ENCODE measurements at places on chromosomes 5 and 9.

GRCh38 chr5:171149772-171150171 lies 159.3 kb upstream of the TLX3 start:
- no peak for DNase-seq

DNA sequence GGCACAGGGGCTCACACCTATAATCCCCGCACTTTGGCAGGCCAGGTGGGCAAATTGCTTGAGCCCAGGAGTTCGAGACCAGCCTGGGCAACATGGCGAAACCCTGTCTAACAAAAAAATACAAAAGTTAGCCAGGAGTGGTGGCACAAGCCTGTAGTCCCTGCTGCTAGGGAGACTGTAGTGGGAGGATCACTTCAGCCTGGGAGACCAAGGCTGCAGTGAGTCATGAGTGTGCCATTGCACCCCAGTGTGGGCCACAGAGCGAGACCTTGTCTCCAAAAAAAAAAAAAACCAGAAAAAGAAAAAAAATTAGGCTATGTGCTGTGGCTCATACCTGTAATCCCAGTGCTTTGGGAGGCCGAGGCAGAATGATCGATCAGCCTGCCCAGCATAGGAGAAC lies 58.5 kb upstream of the EIF4EBP3 start:
- DNase-seq, result no peak

GRCh38 chr5:50663636-50664035 lies 2.8 kb upstream of the PARP8 start:
- no peak for DNase-seq

DNA sequence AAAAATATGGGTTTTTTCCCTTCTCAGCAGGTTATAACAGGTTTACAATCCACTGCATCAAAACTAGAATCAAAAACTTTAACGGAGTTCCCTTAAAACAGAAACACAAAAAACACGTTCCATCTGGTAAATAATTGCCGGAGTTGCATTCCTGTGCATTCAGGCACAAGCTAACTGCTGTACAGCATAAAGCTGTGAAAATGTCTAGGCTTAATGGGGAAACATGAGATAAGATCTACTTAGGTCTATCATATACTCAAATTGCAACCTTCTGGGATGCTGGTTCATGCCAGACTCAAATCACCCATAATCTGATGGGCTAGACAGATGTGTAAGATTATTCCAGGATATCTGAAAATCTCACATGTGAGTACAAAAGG lies 265.3 kb downstream of the DOCK8 start:
- DNase-seq, result no peak

- DNase-seq, result no peak
Measured at GRCh38 chr5:23389291-23390101, 117.9 kb upstream of the PRDM9 start.

DNA sequence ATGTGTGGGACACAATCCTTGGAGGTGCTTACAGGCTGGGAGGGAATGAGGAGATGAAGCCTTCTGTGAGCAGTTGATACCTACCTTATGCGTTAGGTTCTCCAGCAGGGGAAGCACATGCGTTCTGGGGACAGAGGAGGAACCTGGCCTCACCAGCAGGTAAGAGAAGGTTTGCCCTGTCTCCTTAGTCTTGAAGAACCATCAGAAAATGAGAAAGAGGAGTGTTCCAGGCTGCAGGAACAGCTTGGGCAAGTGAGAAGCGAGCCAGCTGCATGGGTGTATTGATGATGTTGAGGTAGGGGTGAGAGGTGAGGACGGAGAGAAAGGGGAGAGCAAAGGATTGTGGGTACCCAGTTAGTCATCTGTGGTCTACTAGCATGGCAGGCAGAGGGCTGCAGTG lies 156.9 kb upstream of the MVB12B start:
- DNase-seq, result no peak

GRCh38 chr9:92725766-92726165 lies 38.9 kb downstream of the BICD2 start:
- DNase-seq, result no peak

All from DMS53 (cell line).